Gastrocnemius medialis (tissue), 4 donors: ENCODE measurements at places on chromosomes 11 and 22. TPM values are rescaled to one million over a fixed set of nuclear protein-coding genes. Genes with fewer than 3 reads are reported as not detected.

SLC22A9 gene
- not detected for total RNA-seq

- no peak overlapping the region for H3K4me3 ChIP-seq
- no peaks in the 10 kb centered on the region for H3K27me3 ChIP-seq
- no peak overlapping the region for H3K27ac ChIP-seq
Observed at GRCh38 chr11:46436113-46436512, 44.5 kb upstream of the CHRM4 start.

- DNase-seq: no peak
- no peaks in the 10 kb centered on the region for H3K27me3 ChIP-seq
- peaks cover 58% of the 10 kb centered on the region for H3K4me1 ChIP-seq
- H3K36me3 ChIP-seq: peaks cover 13% of the 10 kb centered on the region
- peak overlapping the region; percentile 99 for H3K27ac ChIP-seq
Observed at GRCh38 chr11:85663080-85663752, 1.7 kb downstream of the CREBZF start.

DNA sequence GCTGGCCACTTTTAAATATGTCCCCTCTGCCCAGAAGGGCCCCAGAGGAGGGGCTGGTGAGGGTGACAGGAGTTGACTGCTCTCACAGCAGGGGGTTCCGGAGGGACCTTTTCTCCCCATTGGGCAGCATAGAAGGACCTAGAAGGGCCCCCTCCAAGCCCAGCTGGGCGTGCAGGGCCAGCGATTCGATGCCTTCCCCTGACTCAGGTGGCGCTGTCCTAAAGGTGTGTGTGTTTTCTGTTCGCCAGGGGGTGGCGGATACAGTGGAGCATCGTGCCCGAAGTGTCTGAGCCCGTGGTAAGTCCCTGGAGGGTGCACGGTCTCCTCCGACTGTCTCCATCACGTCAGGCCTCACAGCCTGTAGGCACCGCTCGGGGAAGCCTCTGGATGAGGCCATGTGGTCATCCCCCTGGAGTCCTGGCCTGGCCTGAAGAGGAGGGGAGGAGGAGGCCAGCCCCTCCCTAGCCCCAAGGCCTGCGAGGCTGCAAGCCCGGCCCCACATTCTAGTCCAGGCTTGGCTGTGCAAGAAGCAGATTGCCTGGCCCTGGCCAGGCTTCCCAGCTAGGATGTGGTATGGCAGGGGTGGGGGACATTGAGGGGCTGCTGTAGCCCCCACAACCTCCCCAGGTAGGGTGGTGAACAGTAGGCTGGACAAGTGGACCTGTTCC lies 46.5 kb downstream of the GRAMD4 start:
- H3K36me3 ChIP-seq: peaks cover 61% of the 10 kb centered on the region
- no peaks in the 10 kb centered on the region for H3K27me3 ChIP-seq
- no peak overlapping the region for H3K27ac ChIP-seq

- no peaks in the 10 kb centered on the region for H3K4me1 ChIP-seq
- DNase-seq: no peak
- no peaks in the 10 kb centered on the region for H3K36me3 ChIP-seq
Observed at GRCh38 chr11:61091373-61092279, 10.7 kb upstream of the CD5 start.
